Immature natural killer cell (primary cell): ENCODE measurements at places on chromosomes 4 and X. TPM values are rescaled to one million over a fixed set of nuclear protein-coding genes. Genes with fewer than 3 reads are reported as not detected.

Gene EDA
- not detected for polyA plus RNA-seq

Gene KLHL34
- not detected for polyA plus RNA-seq

Gene PFKFB1
- 0.28 TPM for polyA plus RNA-seq

Gene TBX22
- not detected for polyA plus RNA-seq

Gene DAPP1
- 13.2 TPM for polyA plus RNA-seq

Gene CSTF2
- polyA plus RNA-seq, result 7.4 TPM

Gene AMOT
- polyA plus RNA-seq, result 4.0 TPM

Gene JAKMIP1
- polyA plus RNA-seq, result 6.5 TPM

Gene TECRL
- not detected for polyA plus RNA-seq

Gene HSFX1
- not detected for polyA plus RNA-seq
